Stimulated activated naive CD8-positive, alpha-beta T cell treated with anti-CD3 and anti-CD28 coated beads, Interleukin-15, Interleukin-2, amounts not matched to agents 100 U/mL and 50 U/mL, for 24 hours (primary cell): ENCODE measurements at places on chromosomes 6 and 20.

DNA sequence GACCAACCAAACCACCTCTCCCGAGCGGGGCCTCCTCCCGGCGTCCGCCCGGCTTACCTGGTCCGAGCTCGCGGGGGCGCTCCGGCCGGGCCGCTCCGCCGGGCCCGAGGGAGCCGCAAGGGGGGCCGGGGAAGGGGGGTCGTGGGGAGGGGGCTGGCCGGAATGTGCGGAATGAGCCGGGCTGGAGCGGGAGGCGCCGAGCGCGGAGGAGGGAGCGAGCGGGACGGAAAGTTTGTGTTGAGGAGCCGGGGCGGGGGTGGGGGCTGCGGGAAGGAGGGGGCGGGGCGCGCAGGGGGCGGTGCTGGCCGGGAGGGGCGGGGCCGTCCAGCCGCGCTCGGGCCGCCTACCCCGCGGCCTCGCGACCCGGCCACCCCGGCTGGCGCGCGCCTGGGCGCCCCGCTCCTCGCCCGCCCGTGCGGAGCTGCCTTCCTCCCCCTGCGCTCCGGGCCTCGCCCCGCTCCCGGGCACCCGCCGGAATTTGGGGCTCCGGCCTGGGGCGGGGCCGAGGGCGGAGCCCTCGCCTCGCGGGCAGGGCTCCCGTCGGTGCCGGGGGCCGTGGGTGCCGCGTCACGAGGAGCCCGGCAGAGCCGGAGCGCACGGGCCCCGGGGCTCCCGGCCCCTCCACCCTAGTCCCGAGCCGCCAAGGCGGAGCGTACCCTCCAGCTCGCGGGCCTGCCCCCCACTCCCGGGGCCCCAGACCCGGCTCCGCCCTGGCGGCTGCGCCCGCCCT, at the start of gene TEAD3:
Gene TEAD3 (minus strand): TSS at position 239 of the 730 bp plus-strand sequence.
- peak; percentile 64 for DNase-seq

- no peak for DNase-seq
These were observed 437.4 kb upstream of the NRSN1 start for GRCh38 chr6:23688650-23689049.

GRCh38 chr6:112150363-112150762, 63.0 kb downstream of the FAM229B start:
- DNase-seq, result no peak

DNA sequence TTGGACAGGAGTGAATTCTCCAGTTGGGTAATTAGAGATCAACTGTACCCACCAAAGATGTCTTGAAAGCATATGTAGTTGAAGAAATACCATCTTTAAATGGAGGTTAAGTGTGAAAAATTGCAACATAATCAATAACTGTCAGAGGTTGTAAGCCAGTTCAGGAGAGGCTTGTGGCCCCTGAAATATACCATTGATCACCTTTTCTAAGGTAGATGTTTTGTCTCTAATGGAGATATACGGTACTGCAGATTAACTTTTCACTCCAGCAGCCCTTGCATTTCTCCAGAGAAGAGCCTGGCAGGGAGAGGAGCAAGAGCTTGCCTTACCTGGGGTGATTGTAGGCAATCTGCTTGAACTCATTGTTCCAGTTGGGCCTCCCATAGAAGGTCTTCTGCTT, 48.8 kb downstream of the NOX3 start:
- DNase-seq, result no peak

DNA sequence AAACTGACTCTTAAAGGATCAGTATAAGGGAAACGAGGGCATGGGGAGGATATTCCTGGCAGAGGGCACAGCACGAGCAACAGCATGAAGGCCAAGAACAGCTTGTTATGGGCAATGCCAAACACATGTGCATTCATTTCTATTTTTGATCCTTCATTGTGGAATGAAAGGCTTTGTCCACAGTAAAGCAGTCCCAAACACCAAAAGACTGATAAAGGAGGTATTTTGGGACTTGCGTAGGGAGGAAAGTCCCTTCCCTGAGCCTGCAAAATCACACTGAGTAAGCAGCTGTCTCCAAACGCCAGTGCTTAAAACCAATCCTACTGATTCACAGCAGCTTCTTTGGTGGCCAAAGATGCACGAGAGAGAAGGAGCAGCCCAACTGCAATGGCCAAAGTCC, 138.2 kb downstream of the UNC5CL start:
- no peak for DNase-seq

DNA sequence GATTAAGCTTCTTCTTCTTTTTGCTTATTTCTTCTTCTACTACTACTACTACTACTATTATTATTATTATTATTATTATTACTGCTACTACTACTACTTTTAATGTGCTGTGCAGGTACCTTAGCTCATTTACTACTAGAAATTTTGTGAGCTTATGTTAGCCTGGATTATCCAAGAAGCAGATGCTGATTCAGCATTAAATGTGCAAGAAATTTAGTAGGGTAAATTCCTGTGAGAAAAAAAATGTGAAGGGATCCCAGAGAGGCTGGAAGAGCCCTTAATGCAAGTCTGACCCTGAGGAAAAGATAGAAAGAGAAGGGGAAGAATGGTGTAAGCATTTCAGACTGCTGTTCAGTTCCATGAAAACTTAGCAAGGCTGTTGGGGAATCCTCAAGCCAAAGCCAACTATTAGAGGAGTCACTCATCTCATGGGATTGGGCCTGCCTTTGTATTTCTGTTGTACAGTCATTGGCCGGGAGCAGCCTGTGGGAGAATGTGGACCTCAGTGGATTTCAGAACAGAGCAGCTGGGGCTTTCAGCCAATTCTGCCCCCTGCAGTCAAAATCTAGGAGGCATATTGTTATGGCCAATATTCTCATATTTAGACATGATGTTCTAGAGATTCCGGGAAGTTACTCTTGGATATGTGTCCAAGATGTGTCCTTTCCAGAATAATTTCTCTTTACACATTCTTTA, 37.2 kb upstream of the TSPYL1 start:
- no peak for DNase-seq

DNA sequence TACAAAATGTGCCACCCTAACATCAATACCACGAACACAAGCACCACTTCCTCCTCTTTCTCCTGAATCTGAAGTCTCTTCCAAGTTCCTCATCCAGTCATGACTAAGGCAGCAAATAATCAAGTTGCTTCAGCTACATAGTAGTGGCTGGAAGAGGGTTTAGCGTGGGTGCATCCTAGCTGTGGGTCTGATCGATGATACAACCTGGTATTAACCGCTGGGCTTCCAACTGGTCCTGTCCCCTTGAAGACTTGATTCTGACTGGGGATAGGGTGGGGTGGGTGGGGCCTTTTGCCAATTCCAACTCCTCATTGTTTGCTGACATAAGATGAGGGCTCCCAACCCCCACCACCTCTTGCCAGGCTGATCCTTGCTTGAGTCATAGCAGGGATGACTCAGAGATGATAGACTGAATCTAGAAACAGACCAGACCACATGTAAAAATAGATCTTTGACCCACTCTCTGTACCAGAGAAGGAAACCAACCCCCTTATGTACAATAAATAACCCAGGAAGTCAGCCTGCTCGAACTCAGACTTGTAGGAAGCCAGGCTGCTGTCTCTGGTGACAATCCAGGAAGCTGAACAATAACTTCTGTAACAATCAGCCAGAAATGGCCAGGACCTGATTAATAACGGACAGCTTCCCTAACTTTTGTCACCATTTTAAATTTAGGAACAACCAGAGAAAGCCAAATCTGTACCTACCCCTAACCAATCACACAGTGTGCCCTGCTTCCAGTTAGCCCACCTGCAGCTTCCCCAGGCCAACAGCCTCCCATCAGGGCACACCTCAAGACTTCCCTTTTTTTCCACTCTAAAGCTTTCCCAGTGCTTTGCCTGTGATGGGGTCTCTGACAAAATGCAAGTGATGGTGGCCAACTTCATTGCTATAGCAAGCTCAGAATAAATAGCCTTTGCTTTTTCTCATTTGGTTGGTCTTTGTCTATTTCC, 68.9 kb upstream of the FAM184A start:
- peak; percentile 65 for DNase-seq

GRCh38 chr6:12890171-12890790, 173.7 kb downstream of the PHACTR1 start:
- DNase-seq, result peak; percentile 27

GRCh38 chr6:117481278-117481925, 1.1 kb upstream of the DCBLD1 start:
- DNase-seq, result peak; percentile 20

GRCh38 chr6:56520218-56520617, 122.5 kb downstream of the DST start:
- no peak for DNase-seq

GRCh38 chr6:132133736-132134445, 182.7 kb upstream of the CCN2 start:
- no peak for DNase-seq

DNA sequence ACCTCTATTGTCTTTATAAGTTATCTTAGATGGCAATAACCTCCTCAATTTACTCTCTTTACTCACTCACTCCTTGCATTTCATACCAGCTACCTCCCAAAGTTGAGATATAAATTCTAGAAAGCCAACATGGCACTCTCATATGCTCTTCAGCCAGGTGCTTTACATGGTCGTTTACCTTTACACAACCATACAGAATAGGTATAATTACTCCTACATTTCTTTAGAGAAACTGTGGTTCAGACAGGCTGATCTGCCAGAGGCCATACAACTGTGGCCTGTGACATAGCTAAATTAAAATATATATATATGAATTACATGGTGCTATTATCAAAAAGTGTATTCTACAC, 45.7 kb downstream of the HBS1L start:
- DNase-seq, result no peak

GRCh38 chr6:15997586-15998388, 131.1 kb upstream of the MYLIP start:
- DNase-seq, result no peak

DNA sequence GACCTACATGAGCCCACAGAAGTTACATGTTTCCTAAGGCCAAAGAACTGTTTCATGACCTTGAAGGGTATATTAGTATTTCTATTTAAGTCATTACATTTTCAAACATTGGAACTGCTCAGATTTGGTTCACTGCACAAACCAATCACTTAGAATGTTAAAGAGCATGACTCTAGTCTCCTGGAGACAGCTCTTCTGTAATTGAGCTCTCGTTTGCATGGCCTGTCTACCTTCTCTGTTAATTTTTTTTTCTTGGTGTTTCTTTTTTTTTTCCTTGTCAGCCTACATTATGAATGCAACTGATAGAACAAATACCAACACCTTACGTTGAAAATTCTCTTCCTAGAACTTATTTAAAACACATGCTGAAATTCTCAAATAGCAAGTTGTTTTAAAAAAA, 860.2 kb upstream of the MAP3K7 start:
- DNase-seq, result no peak

DNA sequence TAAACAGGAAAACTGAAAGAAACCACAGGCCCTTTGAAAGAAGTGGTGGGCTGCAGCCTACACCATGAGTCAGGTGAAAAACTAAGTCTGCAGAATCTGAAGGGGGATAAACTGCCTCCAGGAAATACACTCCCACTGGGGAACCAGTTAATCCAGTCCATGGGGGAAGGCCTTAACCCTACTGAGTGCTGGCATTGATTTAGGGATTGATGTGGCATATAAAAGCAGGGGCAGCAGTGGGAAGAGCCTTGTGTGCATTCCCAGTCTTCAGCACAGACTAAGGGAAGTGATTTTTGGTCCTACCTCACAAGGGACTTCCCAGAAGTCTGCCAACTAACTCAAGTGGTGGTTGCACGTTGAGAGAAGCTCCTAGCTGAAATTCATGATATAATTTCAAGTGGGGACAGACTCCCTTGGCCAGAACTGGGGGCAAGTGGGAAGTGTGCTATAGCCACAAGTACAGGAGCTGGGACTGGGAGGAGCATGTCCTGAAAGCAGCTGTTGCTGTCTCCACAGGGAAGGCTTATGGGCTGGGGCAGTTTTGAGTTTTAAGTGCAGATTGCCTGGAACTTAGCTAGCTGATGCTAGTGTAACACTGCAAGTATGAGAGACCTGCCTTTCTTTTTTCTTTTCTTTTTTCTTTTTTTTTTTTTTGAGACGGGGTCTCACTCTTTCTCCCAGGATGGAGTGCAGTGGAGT, 31.2 kb downstream of the CITED2 start:
- DNase-seq, result no peak

- DNase-seq, result no peak
These were observed 22.3 kb upstream of the CEP162 start for GRCh38 chr6:84249724-84250123.

DNA sequence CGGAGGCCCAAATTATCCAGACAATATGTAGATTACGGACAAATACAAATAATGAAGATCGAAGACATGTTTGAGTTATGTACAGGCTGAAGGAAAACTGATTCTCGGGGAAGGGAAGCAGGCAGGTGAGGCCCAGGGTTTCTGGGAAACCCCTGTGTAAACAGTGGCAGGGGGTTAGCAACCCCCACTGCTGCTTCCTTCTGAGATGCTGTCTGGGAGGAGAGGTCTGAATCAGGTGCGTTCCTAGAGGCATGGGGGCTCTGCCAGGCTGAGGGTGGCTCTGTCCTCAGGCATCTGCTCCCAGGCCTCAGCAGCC, 7.2 kb upstream of the MDGA1 start:
- DNase-seq, result no peak

DNA sequence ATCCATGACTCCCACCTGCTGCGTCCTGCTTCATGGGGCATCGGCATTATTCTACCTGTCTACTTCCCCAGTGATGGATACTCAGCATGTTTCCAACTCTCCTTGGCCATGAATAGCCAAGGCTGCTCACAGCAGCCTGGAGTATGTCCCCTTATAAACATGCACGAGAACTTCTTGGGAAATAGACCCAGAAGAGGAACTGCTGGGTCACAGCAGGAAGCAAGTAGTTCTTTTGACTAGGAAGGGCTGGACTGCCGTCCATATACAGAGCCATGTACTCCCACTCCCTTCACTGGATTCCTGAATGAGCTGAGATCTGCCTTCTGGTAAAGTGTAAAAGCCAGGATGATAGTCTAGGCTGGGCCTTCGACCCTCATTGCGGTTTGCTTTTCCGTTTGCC, 106.3 kb upstream of the KCNK16 start:
- DNase-seq, result no peak

DNA sequence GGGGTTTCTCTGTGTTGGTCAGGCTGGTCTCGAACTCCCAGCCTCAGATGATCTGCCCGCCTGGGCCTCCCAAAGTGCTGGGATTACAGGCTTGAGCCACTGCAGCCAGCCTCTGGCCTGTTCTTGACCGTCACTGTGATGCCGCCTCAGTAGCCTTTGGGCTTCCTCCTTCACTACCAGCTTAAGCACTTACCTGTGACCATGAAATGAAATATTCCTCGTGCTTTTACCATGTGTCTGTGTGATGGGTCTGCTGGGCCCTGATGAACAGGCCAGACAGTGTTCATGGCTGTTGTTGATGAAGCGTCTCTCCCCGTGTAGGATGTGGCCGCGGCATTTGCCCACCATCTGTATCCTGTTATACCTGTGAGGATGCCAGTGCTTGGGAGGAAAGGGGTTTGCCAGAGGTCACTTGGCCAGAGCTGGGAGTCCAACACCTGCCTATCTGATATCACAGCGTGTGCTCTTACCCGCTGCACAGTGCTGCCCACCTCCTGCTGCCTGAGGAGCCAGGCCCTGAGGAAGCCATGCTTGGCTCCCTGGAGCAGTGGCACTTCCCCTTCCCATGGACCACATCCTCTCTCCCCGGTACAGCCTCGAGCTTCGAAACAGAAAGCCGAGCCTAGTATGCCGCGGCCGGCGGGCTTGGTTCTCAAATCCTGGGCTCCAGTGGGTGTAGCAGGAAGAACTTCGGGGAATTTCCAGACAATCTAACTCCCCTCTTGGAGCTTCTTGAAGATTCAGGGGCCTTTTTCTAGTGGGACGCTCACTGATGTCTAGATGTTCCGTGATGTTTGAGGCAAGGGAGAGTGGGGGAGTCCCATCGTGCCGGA, 167.9 kb downstream of the ZDHHC14 start:
- no peak for DNase-seq
